ENCODE measurements at places on chromosomes 1 and 21.

GRCh38 chr1:202589190-202589930 lies 120.9 kb downstream of the SYT2 start:
- DNase-seq = no peak

- DNase-seq = no peak
These were observed 58.0 kb upstream of the RAB3GAP2 start for GRCh38 chr1:220330265-220330664.

GRCh38 chr1:32303997-32304622 lies 12.2 kb downstream of the HDAC1 start:
- DNase-seq = no peak

DNA sequence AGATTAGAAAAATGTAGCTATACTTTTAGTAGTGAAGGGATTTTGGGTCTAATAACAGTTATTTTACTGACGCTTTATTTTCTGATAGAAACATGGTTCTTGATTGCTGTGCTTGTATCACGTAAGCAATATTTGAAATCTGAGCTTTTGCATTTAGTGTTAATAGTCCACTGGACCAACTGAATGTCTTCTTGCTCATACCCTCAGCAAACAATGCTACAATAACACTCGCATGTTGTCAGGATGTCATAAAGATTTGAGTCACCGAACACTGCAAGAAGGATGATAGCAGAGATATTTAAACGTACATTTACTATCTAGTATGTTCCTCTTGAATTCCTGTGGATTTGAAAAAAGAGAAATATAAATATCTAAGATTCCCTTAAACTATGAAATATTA lies 7.5 kb downstream of the DYRK1A start:
- DNase-seq = no peak

- DNase-seq = no peak
These were observed 4.4 kb downstream of the DRAXIN start for GRCh38 chr1:11695861-11696260.

DNA sequence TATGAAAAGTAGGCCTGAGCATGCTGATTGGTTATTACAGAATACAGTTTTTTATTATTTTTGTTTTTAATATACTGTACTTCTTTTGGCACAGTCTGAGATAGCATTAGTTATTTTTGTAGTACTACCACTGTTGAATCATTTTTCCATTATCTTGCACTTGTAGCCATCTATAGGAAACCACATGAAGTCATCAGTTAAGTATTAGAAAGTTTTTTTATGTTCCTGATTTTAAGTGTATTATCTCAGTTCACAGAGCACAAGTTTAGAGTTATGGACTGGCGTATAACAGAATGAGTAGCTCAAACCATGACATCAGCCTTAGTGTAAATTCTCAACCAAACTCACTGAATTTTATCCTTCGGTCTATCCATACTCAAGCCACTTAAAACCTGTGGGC lies 22.8 kb downstream of the DHX9 start:
- DNase-seq = no peak

DNA sequence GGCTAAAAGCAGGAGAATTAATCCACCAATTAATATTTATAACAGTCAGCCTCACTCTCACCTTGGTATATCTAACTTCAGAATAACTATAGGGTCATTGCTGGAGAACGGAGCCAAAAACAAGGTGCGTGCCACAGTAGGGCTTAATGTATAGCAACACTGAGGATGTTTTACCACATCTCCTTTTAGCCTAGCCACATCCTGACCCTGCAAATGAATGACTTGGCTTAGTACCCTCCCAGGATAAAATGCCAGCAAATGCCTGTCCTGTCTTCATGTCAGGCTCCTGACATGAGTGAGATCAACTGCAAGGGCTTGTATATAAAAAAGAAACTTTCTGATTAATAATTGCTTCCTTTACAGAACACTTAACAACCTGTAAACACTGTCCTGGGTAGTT lies 2.7 kb upstream of the CDC42BPA start:
- DNase-seq = no peak

GRCh38 chr1:232978091-232978634 lies 27.8 kb downstream of the NTPCR start:
- no peak for DNase-seq

- no peak for DNase-seq
These were observed 37.1 kb downstream of the KIAA0040 start for GRCh38 chr1:175155473-175155856.

DNA sequence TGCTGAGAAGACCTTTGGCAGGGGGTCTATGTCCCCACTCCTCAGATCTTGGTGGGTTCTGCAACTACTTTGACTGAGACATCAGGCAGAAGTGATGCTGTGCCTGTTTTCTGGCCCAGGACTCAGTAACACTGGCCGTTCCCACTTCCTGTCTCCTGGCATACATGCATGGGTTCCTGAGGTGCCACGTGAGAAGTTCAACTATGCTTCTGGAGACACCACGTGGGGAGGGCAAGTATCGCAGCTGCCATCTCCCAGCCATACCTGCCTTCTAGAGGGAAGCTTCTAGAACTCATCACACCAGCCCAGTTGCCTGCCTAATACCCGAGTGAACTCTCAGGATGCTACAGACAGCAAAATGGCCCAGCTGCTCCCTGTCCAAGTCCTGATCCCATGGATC lies 65.8 kb downstream of the TRABD2B start:
- no peak for DNase-seq

- DNase-seq = no peak
These were observed 246.3 kb downstream of the DPYD start for GRCh38 chr1:97674517-97674916.

GRCh38 chr1:53122201-53122885 lies 20.1 kb downstream of the SLC1A7 start:
- DNase-seq = no peak

- no peak for DNase-seq
These were observed 165.8 kb upstream of the HMCN1 start for GRCh38 chr1:185568155-185569123.

GRCh38 chr1:216750031-216750627 lies 26.9 kb upstream of the ESRRG start:
- no peak for DNase-seq

DNA sequence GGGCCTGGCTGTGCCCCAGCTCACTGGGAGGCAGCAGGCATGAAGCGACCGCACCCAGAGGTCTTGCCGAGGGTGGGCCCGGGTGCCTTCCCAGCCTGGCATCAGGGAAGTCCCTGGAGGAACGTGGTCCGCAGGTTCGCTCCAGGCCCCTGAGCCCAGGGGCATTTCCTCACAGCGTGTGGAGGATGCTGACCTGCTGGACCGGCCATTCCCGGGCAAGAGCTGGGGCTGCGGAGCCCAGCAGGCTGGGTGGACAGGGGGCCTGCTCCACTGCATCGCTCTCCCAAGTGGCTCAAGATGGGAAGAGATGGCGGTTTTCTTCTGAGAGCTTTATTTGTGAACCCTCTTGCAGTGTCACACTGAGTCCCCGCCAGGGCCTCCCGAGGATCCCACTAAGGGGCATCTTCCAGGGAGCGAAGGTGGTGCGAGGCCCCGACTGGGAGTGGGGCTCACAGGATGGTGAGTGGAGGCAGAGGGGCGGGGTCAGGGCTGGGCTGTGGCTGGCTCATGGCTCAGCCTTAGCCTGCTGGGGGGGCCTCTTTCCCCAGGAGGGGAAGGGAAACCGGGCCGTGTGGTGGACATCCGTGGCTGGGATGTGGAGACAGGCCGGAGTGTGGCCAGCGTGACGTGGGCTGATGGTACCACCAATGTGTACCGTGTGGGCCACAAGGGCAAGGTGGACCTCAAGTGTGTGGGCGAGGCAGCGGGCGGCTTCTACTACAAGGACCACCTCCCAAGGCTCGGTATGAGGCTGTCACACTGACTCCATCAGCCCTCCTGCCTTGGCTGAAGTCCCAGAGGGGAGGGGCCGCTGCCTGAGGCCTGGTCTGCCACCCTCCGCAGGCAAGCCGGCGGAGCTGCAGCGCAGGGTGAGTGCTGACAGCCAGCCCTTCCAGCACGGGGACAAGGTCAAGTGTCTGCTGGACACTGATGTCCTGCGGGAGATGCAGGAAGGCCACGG lies 7.2 kb upstream of the MMP23B start:
- DNase-seq = no peak

GRCh38 chr1:65845535-65846060 lies 52.9 kb downstream of the PDE4B start:
- no peak for DNase-seq

- no peak for DNase-seq
These were observed 35.3 kb upstream of the DNASE2B start for GRCh38 chr1:84363019-84363418.

GRCh38 chr1:218775501-218776021 lies 398.1 kb upstream of the LYPLAL1 start:
- no peak for DNase-seq

DNA sequence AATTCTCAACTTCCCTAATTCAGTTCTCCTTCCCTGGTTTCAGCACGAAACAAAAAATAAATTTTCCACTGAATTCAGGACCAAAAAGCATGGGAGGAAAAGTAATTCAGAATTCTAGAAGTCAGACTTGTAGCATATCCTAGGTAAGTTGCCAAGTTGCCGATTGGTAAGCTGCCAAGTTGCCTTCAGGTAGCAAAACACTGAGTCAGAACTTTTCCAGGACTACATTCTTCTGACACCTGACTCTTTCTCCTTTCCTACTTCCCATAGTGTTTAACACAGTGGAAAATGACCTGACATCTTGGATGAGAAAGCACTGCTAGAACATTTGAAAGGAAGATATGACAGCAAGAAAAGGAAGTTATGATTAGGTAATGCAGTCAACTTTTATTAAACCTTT lies 322.8 kb downstream of the SPATA17 start:
- no peak for DNase-seq

- DNase-seq = no peak
These were observed 44.5 kb downstream of the DDR2 start for GRCh38 chr1:162676750-162677149.

DNA sequence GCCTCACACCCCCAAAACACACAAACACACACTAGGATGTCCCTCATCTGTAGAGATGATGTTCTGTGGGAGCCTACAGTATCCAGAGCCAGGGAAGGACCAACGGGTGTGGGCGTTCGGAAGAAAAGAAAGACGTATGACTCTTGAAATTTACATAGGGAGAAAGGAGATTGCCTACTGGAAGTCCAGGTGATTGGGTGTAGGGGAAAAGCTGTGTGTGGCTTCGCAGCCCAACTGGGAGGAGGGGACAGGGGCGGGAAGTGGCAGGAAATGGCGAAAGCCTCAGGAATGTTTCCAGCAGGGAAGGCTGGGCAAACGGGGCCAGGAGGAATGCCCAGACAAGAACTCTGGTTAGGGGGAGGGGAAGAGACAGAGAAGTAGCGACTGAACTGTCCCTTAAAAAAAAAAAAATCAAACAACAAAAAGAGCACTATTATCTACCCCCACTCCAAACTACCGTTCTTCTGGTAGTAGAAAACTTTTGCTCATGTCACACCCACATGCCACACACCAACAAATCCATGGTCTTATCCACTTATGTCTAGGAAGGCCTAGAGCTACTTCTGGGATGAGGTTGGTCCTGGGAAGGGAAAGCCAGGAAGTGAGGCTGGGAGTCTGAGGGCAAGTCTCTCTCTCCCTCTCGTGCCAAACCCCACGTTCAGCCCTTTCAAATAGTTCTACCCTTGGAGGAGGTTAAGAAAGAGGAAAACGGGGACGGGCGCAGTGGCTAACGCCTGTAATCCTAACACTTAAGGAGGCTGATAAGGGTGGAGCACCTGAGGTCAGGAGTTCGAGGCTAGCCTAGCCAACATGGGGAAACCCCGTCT lies 1.8 kb upstream of the CKS1B start:
- DNase-seq = no peak

GRCh38 chr1:208347191-208347590 lies 103.0 kb upstream of the PLXNA2 start:
- DNase-seq = no peak

DNA sequence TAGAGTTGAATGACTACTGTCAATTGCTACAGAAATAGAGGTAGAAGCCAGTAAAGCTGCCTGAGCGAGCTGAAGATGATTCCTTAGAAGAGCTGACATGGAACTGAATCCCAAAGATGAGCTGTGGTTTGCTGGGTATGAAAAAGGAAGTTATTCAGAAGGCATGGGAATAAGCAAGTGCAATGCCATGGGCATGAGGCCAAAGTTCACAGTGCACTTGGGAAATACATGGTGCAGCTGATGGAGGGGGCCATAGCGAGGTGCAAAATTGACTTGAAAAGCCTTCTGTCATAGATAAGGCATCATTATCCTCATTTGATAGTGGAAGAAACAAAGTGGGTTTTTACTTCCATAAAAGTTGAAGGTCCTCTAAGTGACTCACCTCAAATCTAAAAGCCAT lies 88.6 kb downstream of the NEK7 start:
- DNase-seq = no peak

DNA sequence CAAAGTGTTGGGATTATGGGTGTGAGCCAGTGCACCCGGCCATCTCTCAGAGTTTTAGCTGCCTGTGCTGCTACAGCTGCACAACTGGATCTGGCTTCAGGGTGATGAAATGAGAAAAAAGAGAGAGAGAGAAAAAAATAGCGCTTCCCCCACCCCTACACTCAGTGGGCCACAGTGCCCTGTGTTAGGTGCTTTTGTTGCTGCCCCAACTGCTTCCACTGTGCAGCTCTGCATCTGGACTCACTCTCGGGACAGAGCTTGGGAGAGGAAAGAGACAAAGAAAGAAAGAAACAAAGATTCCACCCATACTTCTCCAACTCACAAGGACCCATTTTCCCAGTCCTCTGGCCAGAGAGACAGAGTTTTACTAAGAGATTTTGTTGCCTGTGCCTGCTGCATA lies 50.4 kb downstream of the INAVA start:
- no peak for DNase-seq

- DNase-seq = no peak
These were observed 65.2 kb upstream of the RALGPS2 start for GRCh38 chr1:178659789-178660208.

DNA sequence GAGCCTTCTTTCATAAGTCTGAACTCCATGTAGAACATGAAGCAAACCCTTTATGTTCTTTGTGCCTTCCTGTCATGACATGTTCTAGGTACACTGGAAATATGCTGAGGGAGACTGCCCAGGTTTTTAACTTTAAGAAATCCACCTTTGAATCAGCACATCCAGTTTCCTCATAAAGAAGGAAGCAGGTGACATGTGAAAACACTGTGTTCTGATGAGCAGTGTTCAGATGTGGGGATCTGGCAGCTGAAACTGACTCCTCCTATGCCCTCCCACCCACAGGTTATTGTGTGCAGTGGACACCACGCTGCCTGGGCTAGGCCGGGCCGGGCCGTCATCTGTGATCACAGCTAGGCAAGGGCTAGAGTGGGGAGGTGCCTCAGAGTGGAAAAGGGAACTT lies 51.1 kb downstream of the CNN3 start:
- DNase-seq = no peak

DNA sequence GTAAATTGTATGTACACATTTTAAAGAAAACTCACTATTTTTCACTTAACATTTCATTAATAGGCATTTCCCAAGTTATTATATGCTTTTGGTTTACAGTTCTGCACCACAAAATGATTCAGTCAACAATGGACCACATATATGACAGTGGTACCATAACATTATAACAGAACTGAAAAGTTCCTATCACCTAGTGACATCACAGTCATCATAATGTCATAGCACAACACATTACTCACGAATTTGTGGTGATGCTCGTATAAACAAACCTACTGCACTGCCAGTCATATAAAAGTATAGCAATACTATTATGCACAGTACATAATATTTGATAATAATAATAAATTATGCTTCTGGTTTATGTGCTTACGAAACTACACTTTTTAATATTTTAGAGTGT lies 30.9 kb downstream of the DNAI4 start:
- no peak for DNase-seq

GRCh38 chr1:1989102-1989542 lies 14.5 kb downstream of the CFAP74 start:
- DNase-seq = no peak

- no peak for DNase-seq
These were observed 16.3 kb upstream of the IL10 start for GRCh38 chr1:206788487-206789050.

- peak; percentile 49 for DNase-seq
These were observed 3.2 kb downstream of the SH3D21 start for GRCh38 chr1:36309397-36309796.
